A172 (cell line): ENCODE measurements at places on chromosomes 5 and 9.
A peak's percentile ranks its signal among the peaks of the same experiment; 100 is the strongest.

- peak; percentile 96 for DNase-seq
Measured at GRCh38 chr5:109455598-109456096, 45.9 kb upstream of the PJA2 start.

DNA sequence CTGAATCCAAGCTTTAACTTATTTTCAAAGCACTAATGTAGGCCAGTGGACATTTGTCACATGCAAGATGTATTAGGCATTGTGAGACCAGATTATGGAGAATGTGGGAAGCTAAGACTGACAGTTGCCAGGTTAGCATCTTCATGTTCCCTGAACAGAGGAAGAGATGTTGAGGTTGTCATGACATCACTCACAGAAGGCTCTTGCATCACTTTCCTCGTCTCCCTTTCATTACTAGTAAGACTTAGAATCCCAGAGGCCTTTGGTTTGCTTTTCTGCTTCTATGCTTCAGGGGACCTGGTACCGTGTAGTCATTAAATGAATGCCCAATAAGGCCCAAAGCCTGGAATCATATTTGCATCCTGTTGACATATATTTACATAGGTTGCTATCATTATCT lies 76.4 kb upstream of the RPS23 start:
- no peak for DNase-seq

DNA sequence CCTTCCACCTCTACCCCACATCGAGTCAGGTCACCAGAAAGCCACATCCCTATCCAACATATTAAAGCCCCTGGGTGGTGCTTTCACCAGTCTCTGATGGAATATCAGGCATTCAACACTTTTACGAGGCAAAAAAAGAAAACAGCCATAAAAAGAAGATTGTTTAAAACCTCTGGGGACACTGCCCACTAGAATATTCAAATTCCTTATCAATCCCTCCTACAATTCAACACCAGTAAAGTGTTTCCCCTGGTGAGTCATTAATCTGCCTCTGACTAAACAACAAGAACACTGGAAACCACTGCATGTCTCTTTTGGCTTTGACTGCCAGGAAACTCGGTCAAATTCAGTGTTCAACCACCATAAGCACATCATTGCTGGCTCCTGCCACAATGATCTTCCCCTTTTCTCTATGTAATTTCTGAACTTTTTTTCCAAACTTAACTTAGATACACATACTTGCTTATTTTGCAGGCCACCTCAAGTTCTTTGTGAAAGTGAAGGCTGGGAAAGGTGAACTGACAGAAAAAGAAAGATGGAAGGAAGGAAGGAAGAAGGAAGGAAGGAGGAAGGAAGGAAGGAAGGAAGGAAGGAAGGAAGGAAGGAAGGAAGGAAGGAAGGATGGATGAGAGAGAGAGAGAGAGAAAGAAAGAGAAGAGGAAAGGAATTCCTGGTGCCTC lies 105.3 kb downstream of the PAX5 start:
- DNase-seq: peak; percentile 85

DNA sequence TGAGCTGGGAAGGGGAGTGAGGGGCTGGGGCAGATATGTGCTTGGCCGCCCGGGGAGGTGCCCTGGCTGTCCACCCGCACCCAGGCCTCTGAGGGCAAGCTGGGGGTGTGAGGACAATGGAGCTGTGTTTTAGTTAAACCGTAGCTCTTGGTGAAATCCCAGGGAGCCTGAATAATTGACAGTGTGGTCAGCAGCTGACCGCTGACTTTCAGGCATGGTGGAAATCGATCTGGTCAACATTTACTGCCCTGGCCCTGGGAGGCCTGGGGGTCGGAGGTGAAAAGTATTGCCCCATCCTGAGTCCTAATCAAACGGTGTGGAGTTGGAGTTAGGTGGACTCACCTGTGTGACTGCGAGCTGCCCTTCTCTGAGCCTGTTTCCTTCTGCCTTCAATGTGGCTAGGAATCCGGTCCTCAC lies 31.2 kb upstream of the CRB2 start:
- DNase-seq: no peak
